ENCODE measurements at places on chromosomes 12 and 14.

DNA sequence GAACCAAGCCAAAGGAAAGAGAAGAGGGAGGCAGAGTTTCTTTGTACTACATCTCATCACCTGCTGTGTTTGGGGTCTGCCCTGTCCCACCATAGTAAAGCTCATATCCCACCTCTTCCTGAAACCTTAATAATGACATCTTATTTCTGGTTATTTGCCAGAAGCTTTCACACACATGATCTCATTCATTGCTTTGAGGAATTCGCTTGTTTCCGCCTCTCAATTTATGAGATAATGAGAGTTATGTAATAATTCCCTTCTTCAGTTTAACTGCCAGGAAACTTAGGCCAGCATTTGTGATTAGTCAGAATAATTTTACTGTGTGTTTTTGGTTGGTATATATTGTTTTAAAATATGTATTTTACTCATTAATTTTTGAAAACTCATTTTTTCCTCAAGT, 205.2 kb downstream of the CACNA1C start:
- H3K4me1 ChIP-seq: no peaks in the 10 kb centered on the region
- no peaks in the 10 kb centered on the region for H3K36me3 ChIP-seq
- DNase-seq: no peak
- H3K4me3 ChIP-seq: no peak overlapping the region
- H3K27ac ChIP-seq: no peak overlapping the region

DNA sequence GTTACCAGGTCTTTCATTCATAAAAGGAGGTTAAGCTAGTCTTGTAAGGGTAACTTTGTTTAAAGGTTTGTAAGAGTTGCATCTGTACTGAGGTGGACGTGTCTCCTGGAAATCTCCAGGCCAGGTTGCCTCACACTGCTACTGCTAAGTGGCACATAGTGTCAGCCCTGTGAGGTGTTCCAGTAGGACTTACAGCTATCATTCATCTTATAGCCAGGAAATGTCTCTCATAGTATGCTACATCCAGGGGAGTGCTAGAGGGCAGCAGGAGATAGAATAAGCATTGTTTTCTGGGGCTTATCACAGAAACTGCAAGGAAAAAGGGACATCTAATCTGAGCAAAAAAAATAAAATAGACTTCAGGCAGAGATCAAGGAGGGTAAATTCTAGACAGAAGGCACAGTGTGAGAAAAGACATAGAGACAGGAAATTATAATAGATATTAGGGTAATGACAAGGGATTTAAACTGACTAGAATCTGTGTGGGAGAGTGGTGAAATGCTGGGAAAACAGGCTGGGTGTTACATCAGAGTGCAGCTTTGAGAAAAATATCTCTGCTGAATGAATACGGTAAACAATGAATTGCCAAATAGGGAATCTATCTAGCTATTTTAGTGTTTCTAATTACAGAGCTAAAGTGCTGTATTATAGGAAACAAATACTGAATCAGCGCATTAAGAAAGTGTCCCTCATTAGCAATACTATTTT, 205.1 kb upstream of the ABCD2 start:
- H3K4me3 ChIP-seq: no peak overlapping the region
- H3K27me3 ChIP-seq: no peaks in the 10 kb centered on the region
- no peaks in the 10 kb centered on the region for H3K4me1 ChIP-seq
- no peak overlapping the region for H3K27ac ChIP-seq

DNA sequence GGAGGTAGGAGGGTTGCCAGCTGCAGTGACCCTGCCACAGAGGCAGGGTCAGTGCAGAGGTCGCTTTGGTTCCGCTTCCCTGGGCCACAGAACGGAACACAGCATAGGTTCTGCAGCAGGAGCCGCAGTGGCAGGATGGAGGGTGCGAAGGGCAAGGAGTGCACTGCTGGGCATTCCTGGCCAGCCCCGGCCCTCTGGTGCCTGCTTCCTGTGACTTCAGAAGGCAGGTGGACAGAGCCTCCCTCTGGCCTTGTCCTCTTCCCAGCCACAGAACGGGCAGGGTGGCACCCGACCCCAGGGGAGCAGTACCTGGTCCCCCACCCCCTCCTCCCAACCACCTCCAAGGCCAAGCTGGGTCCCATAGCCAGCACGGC, 37.7 kb downstream of the SLC8B1 start:
- DNase-seq: no peak
- no peaks in the 10 kb centered on the region for H3K27me3 ChIP-seq
- no peak overlapping the region for H3K27ac ChIP-seq

DNA sequence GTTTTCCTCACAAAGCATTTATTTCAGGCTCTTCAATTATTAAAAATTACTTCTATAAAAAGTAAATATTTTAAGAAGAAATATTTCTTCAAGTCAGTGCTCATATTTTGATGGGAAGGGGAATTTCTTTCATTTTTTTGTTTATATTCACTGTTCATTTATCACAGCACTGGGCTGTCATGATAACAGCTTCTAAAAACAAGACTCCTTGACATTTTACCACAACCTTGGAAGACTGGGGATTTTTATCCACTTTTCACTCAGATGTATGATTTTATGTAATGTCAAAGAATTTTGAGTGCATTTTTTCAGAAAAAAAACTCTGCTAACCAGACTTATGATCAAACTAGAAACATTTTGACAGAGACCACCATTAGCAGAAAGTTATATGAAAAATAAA, 149.7 kb downstream of the PHLDA1 start:
- no peak overlapping the region for H3K4me3 ChIP-seq
- H3K27ac ChIP-seq: no peak overlapping the region
- DNase-seq: no peak
- H3K36me3 ChIP-seq: no peaks in the 10 kb centered on the region
- peaks cover 4% of the 10 kb centered on the region for H3K27me3 ChIP-seq

DNA sequence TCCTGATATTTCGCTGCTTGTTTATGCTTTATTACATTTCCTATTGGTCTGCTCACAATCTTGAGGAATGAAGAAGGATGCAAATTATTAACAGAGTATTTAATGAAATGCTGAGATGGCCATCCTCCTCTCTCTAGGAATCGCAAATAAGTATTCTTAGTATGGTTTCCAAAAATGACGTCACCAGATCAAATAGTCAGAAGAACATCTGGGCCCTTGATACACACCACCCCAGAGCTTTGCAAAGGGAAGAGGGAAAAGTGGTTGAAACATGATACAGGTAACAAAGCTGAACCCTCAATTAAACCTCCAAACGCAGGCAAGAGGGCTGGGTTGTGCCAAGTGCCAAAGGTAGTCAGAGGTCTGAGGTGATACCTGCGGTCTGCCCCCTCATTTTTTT, 107.3 kb downstream of the BCL11B start:
- no peaks in the 10 kb centered on the region for H3K4me1 ChIP-seq
- DNase-seq: no peak
- no peak overlapping the region for H3K4me3 ChIP-seq
- peaks cover 2% of the 10 kb centered on the region for H3K36me3 ChIP-seq

DNA sequence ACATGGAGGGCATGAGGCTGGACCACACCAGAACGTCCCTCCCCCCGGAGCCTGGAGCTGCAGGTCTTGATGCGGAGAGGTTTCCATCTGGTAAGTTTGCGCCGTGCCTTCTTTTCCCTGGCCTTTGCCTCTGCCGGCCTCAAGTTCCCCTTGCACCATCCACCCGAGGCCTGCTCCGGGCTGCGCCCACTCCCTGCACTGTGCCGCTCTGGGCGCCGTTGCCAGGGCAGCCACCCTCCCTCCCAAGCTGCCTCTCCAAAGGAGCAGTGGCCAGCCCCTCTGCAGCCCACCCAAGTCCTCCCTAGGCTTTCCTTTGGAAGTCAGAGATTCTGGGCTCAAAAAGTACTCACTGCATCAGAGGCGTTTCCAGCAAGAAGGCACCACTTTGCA, 46.2 kb upstream of the MEG3 start:
- DNase-seq: no peak
- H3K27ac ChIP-seq: no peak overlapping the region
- H3K36me3 ChIP-seq: no peaks in the 10 kb centered on the region
- no peaks in the 10 kb centered on the region for H3K4me1 ChIP-seq
- no peak overlapping the region for H3K4me3 ChIP-seq
- no peaks in the 10 kb centered on the region for H3K27me3 ChIP-seq

DNA sequence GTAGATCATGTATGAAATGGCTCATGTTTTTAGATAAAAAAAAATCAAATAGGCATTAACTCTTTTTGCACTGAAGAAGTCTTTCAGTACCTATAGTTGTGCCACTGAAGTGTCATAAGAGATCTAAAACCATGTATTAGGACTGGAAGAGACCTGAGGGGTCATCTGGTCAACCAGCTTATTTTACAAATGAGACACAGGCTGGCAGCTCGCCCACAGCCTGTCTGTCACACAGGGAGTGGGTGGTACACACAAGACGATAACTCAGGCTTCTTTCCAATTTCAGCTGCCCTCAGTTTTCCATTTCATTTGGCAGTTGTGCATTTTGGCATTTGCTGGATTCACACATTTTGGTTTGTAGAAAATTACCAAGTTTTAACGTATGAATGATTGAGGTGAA, 34.7 kb downstream of the C12orf75 start:
- no peak for DNase-seq
- peaks cover 4% of the 10 kb centered on the region for H3K36me3 ChIP-seq
- H3K4me1 ChIP-seq: no peaks in the 10 kb centered on the region

- no peak overlapping the region for H3K4me3 ChIP-seq
- no peak overlapping the region for H3K27ac ChIP-seq
- no peaks in the 10 kb centered on the region for H3K36me3 ChIP-seq
- H3K4me1 ChIP-seq: peaks cover 2% of the 10 kb centered on the region
- DNase-seq: no peak
Observed at GRCh38 chr14:97336816-97337215, 539.6 kb downstream of the VRK1 start.

DNA sequence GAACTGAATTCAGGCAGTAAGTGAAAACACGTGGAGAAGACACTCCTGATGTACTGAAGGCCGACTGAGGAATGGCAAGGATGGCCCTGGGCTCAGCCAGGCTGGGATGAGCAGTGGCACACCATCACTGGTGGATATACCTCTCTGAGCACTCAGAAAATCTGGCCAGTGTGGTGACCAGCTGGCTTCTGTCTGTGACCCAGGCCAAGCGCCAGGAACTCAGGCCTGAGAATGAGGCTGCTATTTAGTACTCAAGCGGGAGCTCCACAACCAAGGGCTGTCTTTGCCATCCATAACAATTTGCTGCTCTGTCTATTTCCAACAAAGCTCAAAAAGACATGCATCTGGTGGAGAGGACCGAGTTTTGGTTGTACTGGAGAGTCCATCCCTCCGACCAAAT, 586.3 kb downstream of the BCL11B start:
- H3K4me1 ChIP-seq: no peaks in the 10 kb centered on the region
- DNase-seq: no peak
- no peaks in the 10 kb centered on the region for H3K27me3 ChIP-seq
- no peak overlapping the region for H3K27ac ChIP-seq

DNA sequence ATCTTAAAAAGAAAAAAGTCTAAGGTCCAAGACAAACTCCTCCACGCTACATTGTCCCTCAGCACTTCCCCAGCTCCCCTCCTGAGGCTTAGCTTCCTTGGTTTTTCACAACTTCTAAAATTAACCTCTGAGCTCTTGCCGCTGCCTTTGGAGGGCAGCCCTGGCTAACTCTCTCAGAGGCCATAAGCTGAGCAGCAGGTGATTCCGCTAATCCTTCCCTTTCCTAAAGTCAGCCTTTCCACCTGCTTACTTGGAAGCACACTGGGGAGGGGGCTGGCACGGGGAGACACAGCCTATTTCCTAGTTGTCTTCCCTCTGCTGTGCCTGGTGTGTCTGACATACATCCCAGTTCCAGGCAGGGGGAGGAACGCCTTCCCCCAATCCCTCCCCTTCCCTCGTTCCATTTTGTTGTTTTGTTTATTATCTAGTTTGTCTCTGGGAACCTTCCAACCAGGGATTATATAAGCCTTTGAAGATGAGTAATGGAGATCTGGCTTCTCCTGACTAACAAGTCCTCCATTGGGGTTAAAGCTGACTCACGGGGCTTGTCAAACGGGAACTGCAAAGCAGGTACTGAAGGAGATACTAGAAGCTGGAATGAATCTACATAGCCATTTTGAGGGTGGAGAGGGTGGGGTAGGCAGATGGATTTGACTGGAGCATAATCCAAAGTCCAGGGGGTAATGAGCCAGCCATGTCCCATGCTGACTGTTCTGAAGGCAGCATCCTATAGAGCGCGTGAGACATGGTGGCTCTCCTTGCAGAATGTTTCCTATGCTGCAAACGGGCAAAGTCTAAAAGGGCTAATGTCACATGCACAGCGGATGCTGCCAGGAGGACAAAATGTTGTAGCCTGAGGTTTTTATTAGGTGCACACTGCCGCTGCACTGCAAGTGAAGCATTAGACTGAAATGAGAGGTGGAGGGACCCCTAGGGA, 230.8 kb downstream of the FOXN3 start:
- no peak overlapping the region for H3K4me3 ChIP-seq
- no peak overlapping the region for H3K27ac ChIP-seq
- H3K27me3 ChIP-seq: no peaks in the 10 kb centered on the region
- no peaks in the 10 kb centered on the region for H3K4me1 ChIP-seq

Measured in CD4-positive, CD25-positive, alpha-beta regulatory T cell (primary cell).